ENCODE measurements at places on chromosomes 2 and 18.

GRCh38 chr18:48027401-48027963 is 97.0 kb upstream of the SMAD2 start:
- DNase-seq: no peak

GRCh38 chr18:35566019-35566418 is 15.5 kb upstream of the GALNT1 start:
- DNase-seq: no peak

- no peak for DNase-seq
Observed at GRCh38 chr2:103656558-103656957, 894.7 kb downstream of the TMEM182 start.

GRCh38 chr18:8151181-8151580 is 458.1 kb upstream of the RAB12 start:
- DNase-seq: no peak

GRCh38 chr2:162232671-162233070 is 10.6 kb downstream of the FAP start:
- no peak for DNase-seq

DNA sequence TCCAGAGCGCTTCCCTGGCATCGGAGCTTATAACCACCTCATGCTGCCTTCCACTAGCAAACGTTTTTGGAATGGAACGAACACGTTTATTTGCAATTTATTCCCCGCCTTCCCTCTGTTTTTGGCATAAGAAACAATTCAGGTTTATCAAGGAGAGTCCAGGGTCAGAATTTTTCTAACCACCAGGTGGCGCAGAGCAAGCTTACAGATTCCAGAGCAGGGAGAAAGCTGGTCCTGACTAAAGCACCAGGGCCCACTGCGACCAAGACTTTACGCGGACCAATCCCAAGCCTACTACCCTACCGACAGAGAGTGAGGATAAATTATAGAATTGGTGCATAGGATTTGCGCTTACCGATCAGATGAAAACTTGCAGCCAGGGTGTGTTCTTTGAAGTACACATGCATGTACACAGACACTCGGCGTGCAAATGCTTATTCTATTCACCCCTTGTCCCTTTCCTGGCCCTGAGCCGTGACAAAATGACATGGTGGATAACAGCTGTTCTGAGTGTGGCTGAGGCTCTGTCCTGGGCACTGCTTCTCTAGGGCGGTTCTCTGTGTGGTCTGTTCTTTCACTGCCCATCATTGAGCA is 34.7 kb downstream of the NAPG start:
- DNase-seq: peak; percentile 27

GRCh38 chr18:66972681-66973080 is 368.8 kb upstream of the CDH19 start:
- no peak for DNase-seq

DNA sequence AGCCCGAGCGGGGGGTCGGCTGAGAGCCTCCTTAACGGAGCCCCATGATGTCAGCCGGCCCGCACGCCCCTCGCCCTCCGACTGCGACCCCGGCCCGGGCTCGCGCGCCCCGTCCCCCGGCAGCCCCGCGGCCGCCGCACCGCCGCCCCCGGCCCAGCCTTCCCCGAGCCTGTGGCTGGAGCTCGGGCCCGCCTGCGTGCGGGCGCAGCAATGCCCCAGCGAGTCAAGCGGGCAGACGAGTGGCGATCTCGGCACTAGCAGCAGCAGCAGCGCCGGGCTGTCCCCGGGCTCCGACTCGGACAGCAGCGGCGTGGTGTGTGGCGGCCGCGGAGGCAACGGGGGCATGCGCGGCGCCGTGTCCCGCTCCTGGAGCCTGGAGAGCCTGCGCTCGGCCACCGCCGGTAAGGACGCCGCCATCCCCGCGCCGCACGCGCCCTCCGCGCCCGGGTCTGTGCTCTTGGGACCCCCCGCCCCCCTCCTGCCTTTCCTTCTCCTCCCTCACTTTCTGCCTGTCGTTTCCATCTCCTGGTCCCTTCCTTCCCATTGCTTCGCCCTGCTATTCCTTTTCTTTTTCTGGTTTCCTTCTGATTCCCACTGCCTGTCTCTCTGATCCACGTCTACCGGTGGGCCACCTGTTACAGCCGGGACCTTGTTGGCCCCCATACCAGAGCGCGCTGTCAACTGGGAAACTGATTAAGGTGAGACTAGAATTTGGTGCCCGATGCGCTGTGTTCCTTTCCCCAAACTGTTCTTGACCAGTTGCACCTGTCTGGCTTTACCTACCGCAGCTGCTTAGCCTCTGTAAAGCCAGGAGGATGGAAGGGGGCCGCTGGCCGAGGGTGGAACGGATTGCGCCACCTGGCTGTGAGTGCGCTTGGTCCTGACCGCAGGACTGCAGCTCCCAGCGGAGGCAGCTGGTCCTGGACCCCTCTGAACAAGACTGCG is 127.4 kb downstream of the ARHGEF4 start:
- no peak for DNase-seq

GRCh38 chr2:133418021-133418420 is 150.2 kb downstream of the NCKAP5 start:
- DNase-seq: no peak

- no peak for DNase-seq
Observed at GRCh38 chr2:222569826-222570225, 86.1 kb downstream of the FARSB start.

DNA sequence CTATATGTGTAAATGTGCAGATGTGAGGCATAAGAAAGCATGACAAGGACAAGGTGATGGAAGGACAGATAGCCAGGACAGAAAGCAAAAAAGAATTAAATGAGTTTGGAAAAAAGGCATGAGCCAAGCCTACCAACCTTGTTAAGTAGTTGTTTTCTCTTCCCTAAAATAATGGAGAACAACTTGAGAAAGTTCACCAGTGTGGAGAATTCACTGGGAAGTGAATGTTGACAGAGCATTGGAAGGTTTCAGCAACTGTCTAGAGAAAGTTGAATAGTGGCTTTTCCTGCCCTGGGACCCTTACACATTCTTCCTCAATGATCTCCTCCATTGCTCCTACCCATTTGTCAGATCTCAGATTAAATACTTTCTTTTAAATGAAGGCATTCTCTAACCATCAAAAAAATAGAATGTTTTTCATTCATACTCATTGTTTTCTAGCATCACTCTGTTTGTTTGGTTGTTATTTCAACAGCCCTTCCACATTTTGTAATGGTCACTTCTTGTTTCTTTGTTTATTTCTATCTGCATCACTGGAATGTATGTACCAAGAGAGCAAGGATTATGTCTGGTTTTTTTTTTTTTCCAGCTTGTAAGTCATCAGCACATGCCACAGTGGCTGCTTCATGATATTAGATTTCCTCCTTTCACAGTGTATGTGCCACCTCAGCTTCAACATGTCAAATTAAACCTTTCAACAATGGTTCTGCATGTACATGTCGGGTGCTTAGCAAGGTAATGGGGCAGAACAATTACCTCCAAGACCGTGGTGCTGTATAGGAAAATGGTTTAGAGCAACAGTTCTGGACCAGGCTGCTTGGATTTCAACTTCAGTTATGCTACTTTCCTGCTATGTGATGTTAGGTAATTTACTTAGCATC is 586.0 kb upstream of the VRK2 start:
- DNase-seq: no peak

- DNase-seq: no peak
Observed at GRCh38 chr2:71254078-71254477, 27.2 kb upstream of the PAIP2B start.
